ENCODE measurements at places on chromosomes 12 and 14. TPM values are rescaled to one million over a fixed set of nuclear protein-coding genes. Genes with fewer than 3 reads are reported as not detected.
A peak's percentile ranks its signal among the peaks of the same experiment; 100 is the strongest.

GRCh38 chr12:25903603-25904245, 54.8 kb upstream of the RASSF8 start:
- no peaks in the 10 kb centered on the region for H3K4me1 ChIP-seq
- H3K27me3 ChIP-seq: no peaks in the 10 kb centered on the region
- no peaks in the 10 kb centered on the region for H3K36me3 ChIP-seq
- no peak overlapping the region for H3K27ac ChIP-seq
- H3K4me3 ChIP-seq: no peak overlapping the region
- no peak for DNase-seq

GRCh38 chr12:1130571-1130970, 139.5 kb downstream of the ERC1 start:
- no peaks in the 10 kb centered on the region for H3K36me3 ChIP-seq
- no peak overlapping the region for H3K27ac ChIP-seq
- no peaks in the 10 kb centered on the region for H3K27me3 ChIP-seq

- H3K36me3 ChIP-seq: peaks cover 13% of the 10 kb centered on the region
- no peak overlapping the region for H3K27ac ChIP-seq
- H3K4me1 ChIP-seq: no peaks in the 10 kb centered on the region
- no peak for DNase-seq
Measured at GRCh38 chr14:100141098-100141497, 18.3 kb downstream of the DEGS2 start.

The AP1G2 gene
- total RNA-seq: 35.2 TPM

GRCh38 chr12:111024205-111024801, 103.9 kb upstream of the MYL2 start:
- H3K27me3 ChIP-seq: peaks cover 7% of the 10 kb centered on the region
- DNase-seq: peak; percentile 62
- H3K4me3 ChIP-seq: no peak overlapping the region
- no peaks in the 10 kb centered on the region for H3K4me1 ChIP-seq
- H3K36me3 ChIP-seq: no peaks in the 10 kb centered on the region
- H3K27ac ChIP-seq: no peak overlapping the region

DNA sequence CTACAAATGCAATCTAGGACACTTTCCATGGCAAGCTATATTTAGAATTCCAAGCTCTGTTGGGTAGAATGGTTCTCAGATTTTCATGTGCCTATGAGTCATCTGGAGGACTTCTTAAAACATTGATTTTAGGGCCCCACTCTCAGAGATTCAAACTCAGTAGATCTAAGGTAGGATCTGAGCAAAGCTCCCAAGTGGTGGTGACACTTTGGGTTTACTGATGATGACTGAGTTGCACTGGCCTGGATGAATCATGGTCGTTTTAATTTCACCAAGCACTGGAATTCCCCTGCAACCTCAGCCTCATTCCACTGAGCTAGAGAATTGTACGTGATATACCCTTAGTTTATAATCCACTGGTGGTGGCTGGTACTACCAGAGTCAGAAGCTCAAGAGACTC, 86.5 kb downstream of the PPM1H start:
- H3K36me3 ChIP-seq: no peaks in the 10 kb centered on the region
- H3K27ac ChIP-seq: no peak overlapping the region
- DNase-seq: no peak
- no peaks in the 10 kb centered on the region for H3K4me1 ChIP-seq
- H3K4me3 ChIP-seq: no peak overlapping the region

- peak; percentile 67 for DNase-seq
- H3K4me3 ChIP-seq: peak overlapping the region; percentile 11
- H3K4me1 ChIP-seq: peaks cover 20% of the 10 kb centered on the region
- no peaks in the 10 kb centered on the region for H3K27me3 ChIP-seq
- peak overlapping the region; percentile 91 for H3K27ac ChIP-seq
- H3K36me3 ChIP-seq: no peaks in the 10 kb centered on the region
Measured at GRCh38 chr14:54686219-54686870, 119.4 kb downstream of the SAMD4A start.

- no peak overlapping the region for H3K4me3 ChIP-seq
- H3K27ac ChIP-seq: no peak overlapping the region
- no peaks in the 10 kb centered on the region for H3K27me3 ChIP-seq
- DNase-seq: no peak
Measured at GRCh38 chr12:24997496-24997895, 48.6 kb upstream of the BCAT1 start.

DNA sequence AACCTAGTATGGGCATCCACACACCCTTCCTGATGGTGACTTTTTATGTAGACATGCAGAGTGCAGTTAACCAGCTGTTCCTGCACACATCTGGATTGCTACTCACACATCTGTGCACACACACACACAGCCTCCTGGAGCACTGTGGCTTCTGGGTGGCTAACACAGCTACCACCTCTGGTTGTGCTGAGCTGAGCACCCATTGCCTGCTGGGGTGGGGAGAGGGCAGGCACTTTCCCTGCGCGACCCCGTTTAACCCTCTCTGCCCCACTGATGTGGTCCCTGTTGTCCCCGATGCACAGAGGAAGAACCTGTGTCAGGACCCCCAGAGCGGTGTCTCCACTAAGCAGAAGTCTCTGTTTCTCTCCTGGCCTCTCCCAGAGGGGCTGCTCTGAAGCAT, 14.4 kb upstream of the SERPINA3 start:
- H3K4me1 ChIP-seq: peaks cover 55% of the 10 kb centered on the region
- H3K27me3 ChIP-seq: no peaks in the 10 kb centered on the region
- no peaks in the 10 kb centered on the region for H3K36me3 ChIP-seq
- no peak overlapping the region for H3K4me3 ChIP-seq
- DNase-seq: no peak

- H3K27ac ChIP-seq: no peak overlapping the region
- no peak overlapping the region for H3K4me3 ChIP-seq
- H3K27me3 ChIP-seq: no peaks in the 10 kb centered on the region
- no peaks in the 10 kb centered on the region for H3K36me3 ChIP-seq
- no peak for DNase-seq
Measured at GRCh38 chr12:47218191-47218654, 138.5 kb upstream of the AMIGO2 start.

The PRIM1 gene
- 0.85 TPM for total RNA-seq

- DNase-seq: no peak
- no peaks in the 10 kb centered on the region for H3K27me3 ChIP-seq
- H3K27ac ChIP-seq: no peak overlapping the region
Measured at GRCh38 chr14:40028991-40029390, 596.8 kb upstream of the FBXO33 start.

DNA sequence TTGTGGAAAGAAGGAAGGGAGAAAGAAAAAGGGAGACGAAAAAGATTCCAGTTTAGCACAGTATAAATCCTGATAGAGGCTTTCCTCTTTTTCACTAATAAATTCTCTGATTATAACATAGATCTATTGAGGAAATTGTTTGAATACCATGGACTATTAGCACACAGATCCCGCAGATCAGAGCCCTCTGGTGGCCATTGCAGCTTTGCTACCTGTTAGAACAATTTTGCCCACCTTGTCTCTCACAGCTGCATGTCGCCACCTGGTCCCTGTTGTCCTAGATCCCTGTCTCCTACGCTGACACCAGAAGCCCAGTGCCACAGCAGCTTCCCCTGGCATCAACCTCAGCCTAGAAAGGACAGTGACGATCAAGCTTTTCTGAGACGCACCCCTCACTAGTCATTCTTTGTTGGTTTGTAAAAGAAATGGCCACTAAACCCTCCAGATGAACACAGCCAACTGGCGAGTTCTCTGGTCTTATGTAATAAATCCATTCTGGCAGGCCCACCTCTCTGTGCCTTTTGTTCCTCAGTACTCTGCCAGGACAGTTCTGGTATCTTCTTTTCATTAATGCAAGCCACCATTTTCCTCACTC, 9.9 kb downstream of the GPHB5 start:
- no peaks in the 10 kb centered on the region for H3K27me3 ChIP-seq
- H3K4me1 ChIP-seq: no peaks in the 10 kb centered on the region
- DNase-seq: no peak
- no peak overlapping the region for H3K27ac ChIP-seq
- no peak overlapping the region for H3K4me3 ChIP-seq

GRCh38 chr14:103334644-103335622, 896 bp downstream of the EIF5 start:
- peak overlapping the region; percentile 100 for H3K27ac ChIP-seq
- peaks cover 16% of the 10 kb centered on the region for H3K4me1 ChIP-seq

- H3K4me1 ChIP-seq: peaks cover 3% of the 10 kb centered on the region
- H3K27ac ChIP-seq: no peak overlapping the region
- H3K36me3 ChIP-seq: no peaks in the 10 kb centered on the region
- DNase-seq: no peak
Measured at GRCh38 chr14:59208224-59208814, 19.9 kb downstream of the DAAM1 start.

The ATP5MC2 gene
- 381 TPM for total RNA-seq

Measured in adrenal gland (tissue), 19 donors.